ENCODE measurements at places on chromosomes 7 and 10.
A peak's percentile ranks its signal among the peaks of the same experiment; 100 is the strongest.

GRCh38 chr10:84224411-84225028 lies 824 bp downstream of the LRIT2 start:
- DNase-seq, result no peak

- DNase-seq, result no peak
Measured at GRCh38 chr10:110770243-110770642, 101.5 kb upstream of the PDCD4 start.

- no peak for DNase-seq
Measured at GRCh38 chr7:123231021-123232000, 31.5 kb upstream of the SLC13A1 start.

DNA sequence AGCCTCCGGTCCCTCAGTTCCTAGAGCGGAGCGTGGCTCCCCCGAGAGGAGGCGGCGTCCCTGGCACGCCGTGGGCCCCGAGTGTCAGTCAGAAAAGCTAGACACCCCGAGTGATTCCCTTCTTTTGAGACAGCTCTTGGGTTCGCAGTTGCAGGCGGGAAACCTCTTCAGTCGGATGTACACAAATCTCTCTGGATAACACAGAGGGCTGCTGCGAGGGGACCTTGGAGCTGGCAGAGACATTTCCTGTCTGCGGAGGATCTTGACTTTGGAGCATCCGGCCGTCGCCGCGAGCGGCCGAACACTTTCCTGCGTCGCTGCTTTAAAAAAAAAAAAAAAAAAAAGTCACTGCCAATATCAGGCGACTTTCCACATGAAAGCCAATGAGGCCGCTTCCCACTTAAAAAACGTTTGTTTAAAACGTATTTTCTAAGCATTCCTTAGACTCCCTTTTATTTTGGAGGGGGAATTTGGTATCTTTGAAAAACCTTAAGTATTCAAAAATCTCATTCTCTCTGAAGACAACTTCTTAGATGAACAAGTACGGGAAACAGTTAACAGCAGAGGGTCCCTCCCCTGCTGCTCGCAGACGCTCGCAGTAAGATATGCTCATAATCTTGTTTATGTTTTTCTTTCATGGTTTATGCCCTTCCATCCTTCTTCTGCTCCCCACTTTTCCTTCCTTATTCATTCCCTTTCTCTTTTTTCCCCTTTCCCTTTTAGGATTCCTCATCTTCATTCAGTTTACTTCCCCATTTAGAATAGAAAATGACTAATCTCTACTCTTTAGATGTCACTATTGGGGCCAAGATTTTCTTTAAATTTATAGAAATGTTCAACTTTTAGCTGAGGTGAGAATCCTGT lies 10.0 kb downstream of the HHEX start:
- peak; percentile 47 for DNase-seq

DNA sequence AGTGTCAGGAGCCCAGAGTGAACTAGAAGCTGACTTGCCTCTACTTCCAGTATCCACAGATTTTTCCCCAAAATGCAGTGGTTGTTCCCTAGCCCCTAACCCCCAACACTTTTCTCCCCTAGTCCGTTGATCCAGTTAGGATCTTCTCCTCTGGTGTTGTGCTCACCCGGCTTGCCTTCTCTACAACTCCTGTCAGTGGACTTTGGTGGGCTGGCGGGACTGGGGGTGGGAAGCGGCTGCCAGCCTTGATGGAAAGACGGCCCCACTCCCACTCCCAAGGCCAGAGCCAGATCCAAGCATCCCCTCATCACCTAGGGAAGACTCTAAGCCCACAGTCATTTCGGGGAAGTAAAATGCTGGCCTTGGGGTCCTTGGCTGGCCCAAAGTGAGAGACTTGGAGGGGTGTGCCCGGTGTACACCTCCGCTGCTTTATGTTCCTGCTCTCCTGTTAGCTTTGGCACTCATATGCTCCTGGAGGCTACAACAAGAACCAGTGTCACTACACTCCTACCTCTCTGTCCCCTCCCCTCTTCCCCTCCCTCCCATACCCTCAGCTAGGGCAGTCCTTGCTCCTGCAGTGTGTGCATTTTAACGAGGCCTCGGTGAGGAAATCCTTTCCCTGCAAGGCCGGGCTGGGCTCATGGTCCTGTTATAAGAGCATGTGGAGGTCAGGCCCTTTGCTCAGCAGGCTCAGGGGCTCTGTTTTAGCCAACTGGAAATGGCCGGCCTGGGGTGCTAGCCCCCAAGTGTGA lies 930 bp upstream of the HOXA10 start:
- no peak for DNase-seq

All from activated naive CD8-positive, alpha-beta T cell treated with anti-CD3 and anti-CD28 coated beads, Interleukin-2, amount 50 U/mL, for 24 hours (primary cell).